ENCODE measurements at places on chromosomes 12 and 14.

- DNase-seq, result no peak
Measured at GRCh38 chr14:105474483-105475268, at the start of gene CRIP2. TSS of gene CRIP2 (plus strand) at chr14:105474821. CDS start at chr14:105474863, 42 bp downstream.

- DNase-seq, result no peak
Measured at GRCh38 chr12:26378711-26379110, 183.3 kb downstream of the SSPN start.

DNA sequence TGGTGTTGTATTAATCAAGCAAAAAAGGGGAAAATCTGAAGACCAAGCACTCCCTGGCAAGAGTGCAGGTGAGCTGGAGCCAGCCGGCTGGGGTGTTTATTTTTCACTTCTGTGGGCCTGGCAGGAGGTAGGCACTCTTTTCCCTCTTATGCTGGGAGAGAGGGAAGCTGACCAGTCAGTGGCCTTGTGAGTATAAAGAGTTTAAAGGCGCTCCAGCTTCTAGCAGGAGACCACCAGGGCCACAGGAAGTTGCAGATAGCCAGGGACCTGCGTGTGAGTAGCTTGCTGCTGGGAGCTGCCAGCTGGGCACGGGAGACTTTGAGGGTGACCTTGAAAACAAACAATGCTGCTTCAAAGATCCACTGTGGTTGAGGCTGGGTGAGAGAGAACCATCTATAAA, 217.4 kb upstream of the PWP1 start:
- no peak for DNase-seq

GRCh38 chr12:124484526-124484953, 82.9 kb downstream of the NCOR2 start:
- no peak for DNase-seq

GRCh38 chr12:77325511-77326236, 260.3 kb upstream of the E2F7 start:
- no peak for DNase-seq

DNA sequence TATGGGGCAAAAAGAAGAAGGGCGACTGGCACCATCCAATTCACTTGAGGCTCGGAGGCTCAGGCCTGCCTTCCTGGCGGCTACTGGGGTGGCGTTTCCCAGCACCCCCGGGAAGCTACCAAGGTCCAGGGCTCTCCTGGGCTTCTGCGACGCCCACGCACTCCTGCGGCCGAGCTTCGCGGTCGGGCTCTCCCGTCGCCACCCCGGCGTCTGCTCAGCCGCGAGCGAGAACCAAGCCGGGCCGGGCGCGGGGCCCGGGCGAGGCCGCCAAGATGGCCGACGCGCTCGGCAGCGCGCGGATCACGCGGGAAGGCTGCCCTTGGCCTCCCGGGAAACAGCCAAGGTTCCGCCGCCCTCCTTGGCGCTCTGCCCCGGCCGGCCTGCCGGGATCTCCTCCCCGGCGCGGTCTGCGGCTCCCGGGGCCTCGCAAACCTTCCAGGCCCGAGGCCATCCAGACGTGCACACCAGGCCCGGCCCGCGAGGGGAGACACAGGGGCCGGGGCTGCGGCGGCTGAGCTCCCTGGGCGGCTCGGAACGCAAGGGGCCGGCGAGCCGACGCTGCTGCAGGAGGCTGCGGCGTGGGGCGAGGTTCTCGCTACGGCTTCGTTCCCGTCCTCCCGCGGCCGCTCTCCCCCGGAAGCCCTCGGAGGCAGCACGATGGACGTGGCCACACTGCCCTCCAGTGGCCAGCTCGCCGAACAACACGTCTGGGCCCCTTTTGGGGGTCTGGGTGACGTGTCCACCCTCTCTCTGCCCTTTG, 23.5 kb upstream of the ZFP36L1 start:
- peak; percentile 83 for DNase-seq

DNA sequence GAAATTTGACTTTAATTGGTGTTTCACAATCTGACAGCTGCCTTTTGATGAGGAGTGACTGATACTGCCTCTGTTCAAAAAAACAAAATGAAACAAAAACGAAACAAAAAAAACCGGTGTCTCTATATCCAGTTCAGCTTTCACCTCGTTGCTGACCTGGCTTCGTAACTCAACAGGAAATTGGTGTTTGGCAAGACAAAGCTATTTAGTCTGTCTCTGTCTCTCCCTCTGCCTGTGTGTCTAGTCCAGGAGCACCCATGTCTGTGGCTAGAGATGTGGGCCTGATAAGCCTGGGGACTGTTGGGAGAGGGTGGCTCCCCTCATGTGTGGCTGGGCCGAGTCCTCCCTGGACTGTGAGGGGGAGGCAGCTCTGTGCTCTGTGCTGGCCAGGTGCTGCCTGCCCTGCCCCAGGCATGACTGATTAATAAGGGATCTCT, 11.3 kb downstream of the CACNA1C start:
- no peak for DNase-seq

DNA sequence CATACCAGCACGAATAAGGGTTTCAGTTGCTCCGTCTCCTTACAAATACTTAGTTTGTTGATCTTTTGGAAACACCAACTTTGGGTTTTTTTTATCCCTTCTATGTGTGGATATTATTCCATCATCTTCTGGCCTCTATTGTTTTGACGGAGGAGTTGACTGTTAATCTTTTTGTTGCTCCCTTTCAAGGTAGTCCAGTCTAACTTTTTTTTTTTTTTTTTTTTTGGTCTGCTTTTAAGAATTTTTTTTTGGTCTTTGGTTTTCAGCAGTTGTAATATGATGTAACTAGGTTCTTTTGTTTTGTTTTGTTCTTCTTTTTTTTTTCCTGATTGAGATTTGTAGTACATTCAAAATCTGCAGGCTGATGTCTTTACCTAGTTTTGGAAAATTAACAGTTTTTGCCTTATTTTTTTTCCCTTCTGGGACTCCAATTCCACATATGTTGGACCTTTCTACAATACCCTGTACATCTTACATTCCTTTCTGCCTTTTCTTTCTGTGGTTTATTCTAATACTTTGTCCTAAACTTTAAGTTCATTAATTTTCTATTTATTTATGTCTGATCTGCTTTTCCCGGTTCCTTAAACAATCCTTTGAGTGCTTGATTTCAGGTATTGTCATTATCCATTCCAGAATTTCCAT, 54.9 kb downstream of the DNAH10 start:
- no peak for DNase-seq

- DNase-seq, result no peak
Measured at GRCh38 chr12:101670007-101670671, 27.3 kb upstream of the CHPT1 start.

DNA sequence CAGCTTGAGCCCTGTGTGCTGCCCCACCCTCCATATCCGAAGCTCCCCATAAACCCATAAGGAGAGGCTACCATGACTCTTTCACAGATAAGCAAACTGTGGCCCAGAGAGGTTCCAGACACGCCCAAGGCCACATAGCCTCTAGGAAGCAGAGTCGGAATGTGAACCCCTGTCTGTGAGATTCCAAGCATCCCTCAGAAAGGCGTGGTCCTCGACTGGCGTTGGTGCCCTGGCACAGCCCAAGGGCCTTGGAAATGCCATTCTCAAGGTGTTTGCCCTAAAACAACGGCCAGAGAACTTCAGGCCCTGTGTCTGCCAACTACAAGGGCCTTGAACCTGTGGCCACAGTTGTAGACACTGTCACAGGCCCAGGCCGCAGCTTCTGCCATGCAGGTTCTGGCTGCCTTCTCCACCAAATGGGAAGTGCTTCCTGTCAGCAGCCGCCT, 8.5 kb upstream of the DIO3 start:
- no peak for DNase-seq

DNA sequence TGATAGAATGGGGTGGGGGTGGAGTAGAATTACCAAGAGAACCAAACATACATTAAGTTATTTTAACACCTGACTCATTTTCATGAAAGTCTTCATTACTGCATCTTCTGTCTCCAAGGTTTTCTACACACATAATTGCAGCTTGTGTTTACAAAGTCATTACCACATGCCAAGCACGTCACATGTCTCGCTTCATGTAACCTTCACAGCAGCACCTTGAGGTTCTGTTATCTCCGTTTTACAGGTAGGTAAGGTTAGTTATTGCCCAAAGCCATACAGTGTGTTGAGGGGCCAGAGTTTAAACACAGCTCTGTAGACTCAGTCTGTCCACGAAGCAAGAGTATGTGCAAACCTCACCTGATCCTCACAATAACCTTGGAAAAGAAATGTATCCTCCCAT, 64.3 kb upstream of the RBM19 start:
- DNase-seq, result no peak

- DNase-seq, result no peak
Measured at GRCh38 chr12:56581418-56582145, 48.5 kb downstream of the BAZ2A start.

DNA sequence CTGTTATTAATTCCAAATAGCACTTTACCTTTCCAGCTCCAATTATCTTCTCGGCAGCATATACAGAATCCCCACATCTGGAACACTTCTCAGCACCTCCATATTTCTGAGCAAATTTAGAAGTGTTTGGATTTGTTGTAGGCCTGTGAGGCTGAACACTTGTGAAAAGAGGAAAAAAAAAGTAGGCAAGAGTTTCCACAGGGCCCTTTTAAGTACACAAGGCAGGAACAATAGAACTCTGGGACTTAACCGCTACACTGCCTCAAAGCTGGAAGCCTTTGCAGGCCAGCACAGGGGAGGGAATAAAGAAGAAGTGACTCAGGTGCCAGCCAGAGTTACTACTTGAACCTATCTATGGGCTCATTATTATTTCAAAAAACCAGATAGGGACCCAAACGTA, 18.6 kb downstream of the CSRP2 start:
- no peak for DNase-seq

GRCh38 chr12:47221256-47222023, 141.7 kb upstream of the AMIGO2 start:
- no peak for DNase-seq

GRCh38 chr14:51962711-51963110, 26.6 kb upstream of the RTRAF start:
- no peak for DNase-seq

- DNase-seq, result no peak
Measured at GRCh38 chr12:1091350-1091749, 100.3 kb downstream of the ERC1 start.

- no peak for DNase-seq
Measured at GRCh38 chr14:74936151-74936550, 13.1 kb upstream of the RPS6KL1 start.

DNA sequence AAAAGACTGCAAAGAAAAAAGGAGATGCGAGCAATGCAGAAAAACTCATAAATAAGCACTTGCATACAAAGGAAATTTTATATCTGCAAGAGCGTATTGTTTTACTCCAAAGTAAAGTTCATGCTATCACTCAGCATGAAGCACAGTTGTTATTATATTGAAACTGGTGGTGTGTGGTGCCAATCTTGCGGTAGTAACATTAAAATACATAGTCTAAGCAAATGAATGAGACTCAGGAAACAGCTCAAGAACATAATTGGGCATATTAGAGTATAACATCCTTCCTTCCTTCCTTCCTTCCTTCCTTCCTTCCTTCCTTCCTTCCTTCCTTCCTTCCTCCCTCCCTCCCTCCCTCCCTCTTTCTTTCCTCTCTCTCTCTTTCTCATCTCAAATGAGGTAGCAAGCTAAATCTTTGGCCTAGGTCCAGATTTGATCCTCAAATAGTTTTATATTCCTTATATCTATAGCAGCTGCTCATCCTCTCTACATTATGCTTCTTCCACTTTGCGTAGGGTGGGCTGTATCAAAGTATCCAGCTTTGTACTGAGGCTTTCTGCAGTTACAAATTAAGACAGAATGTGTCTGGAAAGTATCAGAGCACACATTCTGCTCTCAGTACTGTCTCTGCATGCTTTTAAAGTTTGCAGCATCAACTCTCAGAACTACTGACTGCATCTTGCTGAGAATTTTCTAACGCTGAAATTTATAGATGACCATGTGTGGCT, 718.3 kb downstream of the RERGL start:
- no peak for DNase-seq

DNA sequence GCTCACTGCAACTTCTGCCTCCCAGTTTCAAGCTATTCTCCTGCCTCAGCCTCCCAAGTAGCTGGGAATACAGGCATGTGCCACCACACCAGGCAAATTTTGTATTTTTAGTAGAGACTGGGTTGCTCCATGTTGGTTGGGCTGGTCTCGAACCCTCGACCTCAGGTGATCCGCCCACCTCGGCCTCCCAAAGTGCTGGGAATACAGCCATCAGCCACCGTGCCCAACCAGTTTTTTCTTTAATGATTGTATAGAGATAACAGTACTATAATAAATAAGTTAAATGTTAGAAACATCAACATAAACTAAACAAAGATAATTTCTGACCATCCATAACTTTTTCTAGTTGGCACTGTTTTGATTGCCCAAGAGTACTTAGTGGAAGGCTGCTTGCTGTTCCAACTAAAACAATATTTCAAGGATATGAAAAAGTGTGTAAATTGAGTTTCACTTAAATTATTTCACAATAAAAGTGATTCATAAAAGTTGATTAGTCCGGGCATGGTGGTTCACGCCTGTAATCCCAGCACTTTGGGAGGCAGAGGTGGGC, 5.6 kb downstream of the GON7 start:
- no peak for DNase-seq

- no peak for DNase-seq
Measured at GRCh38 chr12:31612819-31613218, 21.9 kb upstream of the DENND5B start.

DNA sequence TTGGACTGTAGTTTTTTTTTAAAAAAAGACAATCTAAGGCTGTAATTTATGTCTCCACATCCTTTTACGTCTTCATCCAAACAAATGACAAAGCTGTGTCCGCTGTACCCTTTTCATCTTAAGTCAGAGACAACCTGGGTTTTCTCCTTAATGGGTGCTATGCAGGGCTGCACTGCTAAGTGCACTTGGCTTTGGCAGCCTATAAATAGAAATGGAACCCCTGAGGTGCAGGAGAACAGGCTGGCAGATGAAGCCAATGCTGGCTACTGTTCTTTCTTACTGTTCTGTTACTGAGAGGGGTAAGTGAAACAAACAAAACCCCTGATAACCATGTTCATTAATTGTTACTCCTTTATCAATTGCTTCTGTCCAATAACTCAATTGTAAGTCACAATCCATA, 47.1 kb upstream of the KICS2 start:
- no peak for DNase-seq

GRCh38 chr12:113214895-113215400, 6.3 kb upstream of the TPCN1 start:
- no peak for DNase-seq

DNA sequence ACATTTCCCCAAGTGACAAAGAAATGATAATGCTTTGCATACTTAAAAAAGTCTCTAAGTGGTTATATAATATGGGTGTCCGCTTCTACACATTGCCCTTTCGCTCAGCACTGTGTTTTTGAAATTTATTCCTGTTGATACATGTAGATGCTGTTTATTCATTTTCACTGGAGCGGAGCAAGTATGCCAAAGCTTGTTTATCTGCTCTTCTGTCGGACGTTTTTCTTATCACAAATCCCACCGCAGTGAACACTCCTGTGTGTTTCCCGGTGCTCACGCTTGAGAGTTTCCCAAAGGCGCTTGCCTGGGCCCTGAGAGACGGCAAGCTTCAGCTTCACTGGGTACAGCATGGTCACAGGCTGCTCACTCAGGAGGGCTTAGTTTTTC, 50.2 kb downstream of the TPCN1 start:
- no peak for DNase-seq

- DNase-seq, result no peak
Measured at GRCh38 chr12:95218150-95219133, 835 bp downstream of the VEZT start.

- DNase-seq, result no peak
Measured at GRCh38 chr12:90546511-90546910, 408.5 kb downstream of the CCER1 start.

- DNase-seq, result no peak
Measured at GRCh38 chr14:70931008-70931407, 23.7 kb downstream of the PCNX1 start.

GRCh38 chr12:3376779-3377455, 114.1 kb upstream of the PRMT8 start:
- no peak for DNase-seq

- no peak for DNase-seq
Measured at GRCh38 chr14:65192686-65193085, 90.4 kb upstream of the MAX start.
